ENCODE measurements at places on chromosomes 3 and 15.

DNA sequence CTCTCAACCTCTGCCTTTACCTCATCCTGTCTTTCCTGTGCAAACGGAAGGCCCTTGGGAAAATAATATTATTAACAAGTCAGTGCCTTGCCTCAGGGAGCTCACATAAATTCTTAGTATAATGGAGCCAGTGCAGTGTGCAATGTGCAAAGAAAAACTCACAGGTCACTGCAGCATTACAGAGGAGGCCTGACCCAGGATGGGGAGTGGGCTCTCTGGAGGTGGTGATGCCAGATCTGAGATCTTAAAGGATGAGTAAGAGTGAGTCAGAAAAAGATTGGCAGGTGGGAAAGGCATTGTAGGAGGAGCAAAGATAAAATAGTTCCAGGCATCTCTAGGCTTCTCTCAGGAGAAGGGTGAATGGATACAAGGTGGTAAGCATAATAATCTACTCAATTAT, 185.6 kb upstream of the ADAMTS9 start:
- no peak for DNase-seq

- no peak for DNase-seq
Observed at GRCh38 chr15:58241872-58242271, 103.7 kb downstream of the AQP9 start.

- DNase-seq: no peak
Observed at GRCh38 chr3:48423241-48423882, 6.5 kb downstream of the PLXNB1 start.

GRCh38 chr15:25846377-25846776, 16.8 kb downstream of the ATP10A start:
- DNase-seq: no peak

- no peak for DNase-seq
Observed at GRCh38 chr3:186614597-186615483, 2.0 kb downstream of the AHSG start.

GRCh38 chr15:75350601-75351361, 3.9 kb downstream of the NEIL1 start:
- no peak for DNase-seq

GRCh38 chr3:140441006-140441405, 236.9 kb upstream of the TRIM42 start:
- DNase-seq: no peak

- DNase-seq: no peak
Observed at GRCh38 chr3:168371846-168372245, 276.1 kb upstream of the GOLIM4 start.

GRCh38 chr15:69237718-69238117, 61.0 kb upstream of the PAQR5 start:
- DNase-seq: no peak

- no peak for DNase-seq
Observed at GRCh38 chr3:11513817-11514135, 129.9 kb downstream of the VGLL4 start.

- no peak for DNase-seq
Observed at GRCh38 chr15:75360391-75360790, 8.0 kb downstream of the MAN2C1 start.

GRCh38 chr3:59313365-59313764, 263.5 kb upstream of the CFAP20DC start:
- no peak for DNase-seq

GRCh38 chr3:124532071-124532470, 198.2 kb upstream of the UMPS start:
- DNase-seq: no peak

DNA sequence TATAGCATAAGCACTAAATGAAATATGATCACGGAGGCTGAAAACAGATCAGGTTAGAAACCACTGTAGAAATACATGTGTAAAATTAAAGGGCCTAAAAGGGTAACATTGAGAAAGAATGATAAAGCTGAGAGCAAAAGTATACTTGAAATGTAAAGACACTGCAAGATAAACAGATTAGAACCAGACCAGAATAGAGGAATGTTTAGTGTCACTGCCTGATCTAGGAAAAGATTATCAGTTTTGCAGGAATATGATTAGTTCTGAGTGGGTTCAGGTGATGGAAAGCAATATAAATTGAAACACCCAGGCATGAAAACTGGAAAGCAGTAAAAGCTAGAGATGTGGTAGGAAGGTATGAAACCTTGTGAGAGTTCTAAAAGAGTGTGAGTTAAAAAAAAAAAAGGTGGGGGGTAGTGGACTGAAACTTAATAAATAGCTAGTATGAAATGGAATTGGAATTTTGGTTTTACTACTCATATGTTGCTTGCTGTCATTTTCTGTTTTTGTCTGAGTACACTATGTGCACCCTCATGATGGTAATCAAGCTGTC, 16.0 kb upstream of the C3orf38 start:
- no peak for DNase-seq

- DNase-seq: no peak
Observed at GRCh38 chr3:126517986-126518778, 609 bp upstream of the UROC1 start.

DNA sequence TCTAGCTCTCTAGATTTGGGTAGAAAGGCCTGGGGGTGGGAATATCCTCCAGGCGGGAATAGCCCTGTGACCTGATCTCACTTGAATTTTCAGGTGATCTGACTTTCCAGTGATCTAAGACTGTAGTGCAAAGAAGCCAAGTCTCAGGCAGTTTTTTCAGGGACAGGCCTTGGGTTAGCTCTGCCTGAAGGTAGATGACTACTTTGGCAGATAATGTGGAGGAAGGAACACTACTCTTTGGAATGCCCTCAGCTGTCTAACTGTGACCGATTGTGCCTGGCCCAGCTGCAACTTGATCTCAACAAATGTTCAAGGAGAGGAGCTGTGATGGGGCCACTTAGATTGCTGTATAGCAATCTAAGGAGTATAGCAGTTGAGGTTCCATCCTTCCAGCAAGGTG, 193.7 kb downstream of the TCF12 start:
- DNase-seq: no peak

DNA sequence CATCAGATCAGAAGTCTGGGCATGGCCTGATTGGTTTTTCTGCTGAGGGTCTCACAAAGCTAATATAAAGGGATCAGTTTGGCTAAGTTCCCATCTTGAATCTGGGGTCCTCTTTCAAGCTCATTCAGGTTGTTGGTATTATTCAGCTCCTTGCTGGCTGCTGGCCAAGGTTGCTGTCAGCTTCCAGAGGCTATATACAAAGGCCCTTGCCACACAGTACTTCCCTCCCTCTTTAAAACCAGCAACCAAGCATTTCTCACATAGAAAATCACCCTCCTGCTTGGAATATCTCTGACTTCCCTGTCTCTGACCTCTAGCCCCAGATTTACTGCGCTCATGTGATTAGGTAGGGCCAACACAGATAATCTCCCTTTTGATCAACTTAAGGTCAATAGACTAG, 442.9 kb downstream of the ERC2 start:
- no peak for DNase-seq

GRCh38 chr3:186044427-186044826, 64.5 kb downstream of the ETV5 start:
- DNase-seq: no peak

DNA sequence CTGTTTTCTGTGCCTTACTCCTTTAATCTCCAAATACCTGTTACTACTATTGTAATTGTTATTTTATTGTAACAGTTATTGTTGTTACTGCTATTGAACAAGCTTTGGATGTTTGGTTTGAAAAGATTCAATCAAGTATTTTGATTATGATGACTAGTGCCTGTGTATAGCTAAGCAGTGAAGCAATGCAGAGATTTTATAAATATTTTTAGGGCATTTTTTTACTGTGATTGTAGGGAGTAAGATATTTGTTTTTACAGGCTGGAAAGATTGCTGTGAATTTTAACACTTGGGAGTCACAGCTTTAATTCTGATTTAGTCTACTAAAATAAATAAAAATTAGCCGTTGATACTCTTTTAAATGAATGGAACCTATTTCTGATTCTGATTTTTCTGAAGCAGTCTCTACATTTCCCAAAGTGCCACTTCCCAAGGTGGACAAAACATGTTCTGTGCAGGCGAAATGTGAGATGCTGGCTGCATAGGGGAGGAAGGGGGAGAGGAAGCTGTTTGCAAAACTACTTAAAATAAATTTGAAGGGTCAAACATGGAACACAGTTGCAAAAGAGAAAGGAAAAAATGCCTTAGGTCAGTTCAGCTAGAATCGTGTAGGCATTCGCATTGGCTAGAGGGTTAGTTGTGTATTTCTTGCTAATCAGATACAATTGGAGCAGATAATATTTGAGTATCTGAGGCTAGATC, 25.7 kb downstream of the EEFSEC start:
- no peak for DNase-seq

- DNase-seq: no peak
Observed at GRCh38 chr15:69731581-69731980, 279.0 kb downstream of the RPLP1 start.

GRCh38 chr15:50890751-50891150, 17.7 kb upstream of the AP4E1 start:
- DNase-seq: no peak

DNA sequence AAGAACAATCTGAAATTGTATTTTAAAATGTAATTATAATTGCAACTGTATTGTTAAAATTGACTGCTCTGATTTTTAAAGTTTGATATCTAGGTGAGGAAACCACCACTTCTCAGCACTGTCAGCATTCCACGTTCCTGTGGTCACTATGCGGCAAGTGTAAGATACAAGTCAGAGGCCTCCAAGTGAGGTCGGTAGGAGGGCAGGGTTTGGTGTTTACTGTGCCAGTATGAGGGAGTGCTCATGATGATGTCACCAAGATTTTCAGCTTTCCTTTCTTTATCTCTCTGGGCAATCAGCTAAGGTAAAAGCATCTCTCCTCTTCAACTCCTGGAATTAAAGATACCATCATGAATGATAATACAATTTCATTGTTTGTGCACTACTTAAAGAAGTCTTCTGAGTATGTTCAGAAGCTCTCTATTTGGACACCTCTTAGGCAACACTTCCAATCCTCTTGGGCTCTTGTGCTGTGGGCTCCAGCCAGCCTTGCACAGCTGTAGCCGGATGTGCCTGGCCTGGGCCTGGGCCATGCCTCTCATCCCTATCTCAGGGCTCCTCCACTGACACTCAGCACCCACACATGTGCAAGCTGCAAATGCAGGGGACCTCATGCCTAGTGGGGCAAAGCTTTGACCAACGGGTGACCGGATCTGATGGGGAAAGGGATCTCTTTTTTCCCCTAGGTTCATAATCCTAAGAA, 42.9 kb downstream of the CCR3 start:
- DNase-seq: no peak
